ENCODE measurements at places on chromosomes 5 and 9. TPM values are rescaled to one million over a fixed set of nuclear protein-coding genes. Genes with fewer than 3 reads are reported as not detected.

SPATA31A3 gene
- total RNA-seq, result not detected

NTRK2 gene
- total RNA-seq, result 0.39 TPM

DAP gene
- 38.0 TPM for total RNA-seq

CCNJL gene
- 6.6 TPM for total RNA-seq

ACOT12 gene
- not detected for total RNA-seq

DNA sequence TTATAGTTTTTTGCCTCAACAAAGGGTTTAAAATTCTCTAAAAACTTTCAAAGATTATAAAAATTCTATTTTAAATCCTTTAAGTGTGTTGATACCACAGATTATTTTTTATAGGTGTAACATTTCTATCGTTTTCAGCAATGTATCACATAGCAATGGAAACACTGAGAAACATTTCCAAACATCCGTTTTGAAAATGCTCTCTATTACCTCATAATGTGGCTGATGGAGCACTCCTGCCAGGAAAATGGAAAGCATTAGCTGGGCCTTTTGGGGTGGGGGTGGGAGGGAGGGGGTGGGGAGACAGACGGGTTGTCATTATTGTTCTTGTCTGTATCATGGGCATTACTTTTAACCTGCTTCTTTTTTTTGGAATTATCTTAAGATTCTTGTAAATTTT lies 516.5 kb downstream of the ACTL7B start:
- DNase-seq, result no peak

GRCh38 chr5:107056278-107056677 lies 614.5 kb downstream of the EFNA5 start:
- no peak for DNase-seq

- DNase-seq, result no peak
These were observed 843.8 kb downstream of the DTWD2 start for GRCh38 chr5:118144540-118144939.

DNA sequence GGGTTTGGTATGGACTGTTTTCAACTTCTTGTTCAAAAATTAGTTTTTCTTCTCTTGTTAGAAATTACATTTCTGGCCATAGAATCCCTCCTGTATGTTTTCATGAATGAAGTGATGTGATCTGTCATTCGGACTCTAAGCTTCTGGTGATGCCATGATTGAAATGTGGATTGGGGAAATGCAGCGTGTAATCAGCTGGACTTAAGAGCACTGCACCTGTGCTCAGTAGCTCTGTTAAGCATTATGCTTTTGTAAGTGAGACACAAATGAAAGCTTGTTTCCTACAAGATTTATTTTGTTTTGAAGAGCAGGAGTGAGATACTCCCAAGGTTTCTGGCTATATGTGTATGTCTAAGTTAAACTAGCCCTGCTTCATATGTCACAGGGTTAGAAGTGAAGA lies 24.0 kb upstream of the FAM120AOS start:
- DNase-seq, result no peak

GRCh38 chr5:31965227-31965626 lies 208.9 kb downstream of the GOLPH3 start:
- no peak for DNase-seq

DNA sequence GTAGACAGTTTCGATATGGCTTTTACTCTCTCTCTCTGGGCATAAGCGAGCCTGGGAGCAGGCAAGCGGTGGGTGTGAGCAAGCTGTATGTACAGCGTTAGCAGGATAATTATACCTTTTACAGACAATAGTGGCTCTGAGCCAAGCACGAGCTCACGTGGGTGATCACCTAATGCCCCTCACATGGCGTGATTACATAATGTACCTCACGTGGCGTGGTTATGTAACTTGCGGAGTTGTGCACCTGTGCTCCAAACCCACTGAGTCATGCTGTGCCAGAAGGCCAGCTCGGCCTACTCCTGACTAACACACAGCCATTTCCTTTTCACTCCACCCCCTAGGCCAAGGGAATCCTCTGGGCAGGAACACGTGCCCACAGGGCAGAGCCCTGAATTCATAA lies 797.2 kb downstream of the EFNA5 start:
- peak; percentile 59 for DNase-seq

GRCh38 chr5:40447438-40447837 lies 232.3 kb upstream of the PTGER4 start:
- no peak for DNase-seq

GRCh38 chr5:136957428-136957827 lies 541.7 kb downstream of the SPOCK1 start:
- no peak for DNase-seq

Measured in H4 (cell line).